ENCODE measurements at places on chromosomes 4 and X.

GRCh38 chr4:71992571-71993312, 39.1 kb upstream of the NPFFR2 start:
- DNase-seq = peak; percentile 22

- no peak for DNase-seq
Measured at GRCh38 chr4:82624819-82625218, 63.0 kb upstream of the TMEM150C start.

- DNase-seq = no peak
Measured at GRCh38 chrX:140342410-140342809, 162.5 kb downstream of the SOX3 start.

- DNase-seq = no peak
Measured at GRCh38 chr4:149845743-149846142, 30.1 kb upstream of the IQCM start.

GRCh38 chr4:173424899-173425805, 26.2 kb upstream of the SCRG1 start:
- DNase-seq = peak; percentile 75

DNA sequence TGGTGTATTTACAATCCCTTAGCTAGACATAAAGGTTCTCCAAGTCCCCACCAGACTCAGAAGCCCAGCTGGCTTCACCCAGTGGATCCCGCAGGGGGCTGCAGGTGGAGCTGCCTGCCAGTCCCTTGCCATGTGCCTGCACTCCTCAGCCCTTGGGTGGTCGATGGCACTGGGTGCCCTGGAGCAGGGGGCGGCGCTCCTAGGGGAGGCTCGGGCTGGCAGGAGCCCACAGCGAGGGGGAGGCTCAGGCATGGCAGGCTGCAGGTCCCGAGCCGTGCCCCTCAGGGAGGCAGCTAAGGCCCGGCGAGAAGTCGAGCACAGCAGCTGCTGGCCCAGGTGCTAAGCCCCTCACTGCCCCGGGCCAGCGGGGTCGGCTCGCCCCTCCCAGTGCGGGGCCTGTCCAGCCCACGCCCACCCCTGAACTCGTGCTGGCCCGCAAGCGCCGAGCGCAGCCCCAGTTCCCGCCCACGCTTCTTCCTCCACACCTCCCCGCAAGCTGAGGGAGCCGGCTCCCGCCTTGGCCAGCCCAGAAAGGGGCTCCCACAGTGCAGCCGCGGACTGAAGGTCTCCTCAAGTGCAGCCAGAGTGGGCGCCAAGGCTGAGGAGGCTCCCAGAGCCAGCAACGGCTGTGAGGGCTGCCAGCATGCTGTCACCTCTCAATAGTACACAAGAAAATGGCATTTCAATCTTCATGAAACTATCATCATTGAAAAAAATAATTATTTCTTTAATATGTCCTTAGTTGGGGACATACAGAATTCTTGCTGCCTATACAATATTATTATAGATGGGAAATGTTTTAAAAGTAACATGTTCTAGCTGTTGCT, 189.1 kb downstream of the SLC7A11 start:
- DNase-seq = no peak

DNA sequence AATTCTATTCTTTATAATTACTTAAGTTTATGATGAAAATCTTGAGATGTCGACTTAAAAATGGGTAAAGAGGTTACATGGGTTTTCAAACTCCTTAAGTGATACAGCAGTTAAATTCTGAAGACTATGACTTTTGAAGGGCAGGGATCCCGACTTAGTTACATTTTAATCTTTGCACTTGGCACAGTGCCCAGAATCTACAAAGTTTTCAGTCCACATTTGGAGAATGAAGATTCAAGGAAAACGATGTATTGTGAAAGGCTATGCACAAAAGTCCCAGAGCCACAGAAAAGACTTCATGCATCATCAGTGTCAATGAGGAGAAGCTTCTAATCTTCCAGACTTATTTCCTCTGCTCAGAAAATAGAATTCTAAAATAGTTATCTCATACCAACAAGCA, 36.3 kb upstream of the GRPR start:
- DNase-seq = no peak

All from HCEC 1CT (cell line).